ENCODE measurements at places on chromosomes 5 and 9.
A peak's percentile ranks its signal among the peaks of the same experiment; 100 is the strongest.

DNA sequence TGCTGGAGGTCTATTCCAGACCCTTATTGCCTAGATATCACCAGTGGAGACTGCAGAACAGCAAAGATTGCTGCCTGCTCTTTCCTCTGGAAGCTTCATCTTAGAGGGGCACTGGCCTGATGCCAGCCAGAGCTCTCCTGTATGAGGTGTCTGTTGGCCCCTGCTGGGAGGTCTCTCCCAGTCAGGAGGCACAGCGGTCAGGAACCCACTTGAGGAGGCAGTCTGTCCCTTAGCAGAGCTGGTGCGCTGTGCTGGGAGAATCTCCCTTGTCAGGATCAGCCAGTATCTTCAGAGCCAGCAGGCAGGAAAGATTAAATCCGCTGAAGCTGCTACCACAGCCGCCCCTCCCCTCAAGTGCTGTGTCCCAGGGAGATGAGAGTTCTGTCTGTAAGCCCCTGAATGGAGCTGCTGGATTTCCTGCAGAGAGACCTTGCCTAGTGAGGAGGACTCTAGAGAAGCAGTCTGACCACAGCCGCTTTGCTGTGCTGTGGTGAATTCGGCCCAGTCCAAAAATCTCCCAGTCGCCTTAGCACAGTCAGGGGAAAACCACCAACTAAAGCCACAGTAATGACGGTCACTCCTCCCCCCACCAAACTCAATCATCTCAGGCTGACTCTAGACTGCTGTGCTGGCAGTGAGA, 124.1 kb downstream of the JAKMIP2 start:
- DNase-seq, result no peak

- no peak for DNase-seq
Observed at GRCh38 chr5:72702881-72703434, 113.5 kb upstream of the TNPO1 start.

- DNase-seq, result no peak
Observed at GRCh38 chr5:124678468-124678867, 68.0 kb downstream of the ZNF608 start.

GRCh38 chr5:130032807-130033206, 128.5 kb downstream of the CHSY3 start:
- DNase-seq, result peak; percentile 11

DNA sequence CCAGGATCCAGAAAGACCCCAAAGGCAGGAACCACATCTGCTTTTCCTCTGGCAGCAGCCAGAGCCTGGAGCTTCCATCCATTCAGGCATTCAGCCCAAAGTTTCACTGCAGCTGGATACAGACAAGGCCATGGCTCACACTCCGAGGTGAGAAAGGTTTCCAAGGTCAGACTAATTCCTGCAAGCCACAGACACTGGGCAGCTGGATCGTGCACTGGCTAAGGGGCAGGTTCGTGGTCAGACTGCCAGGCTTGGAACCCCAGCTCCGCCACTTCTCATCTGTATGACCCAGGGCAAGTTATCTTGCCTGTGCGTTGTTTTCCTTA, 36.9 kb downstream of the SPOCK1 start:
- DNase-seq, result no peak

DNA sequence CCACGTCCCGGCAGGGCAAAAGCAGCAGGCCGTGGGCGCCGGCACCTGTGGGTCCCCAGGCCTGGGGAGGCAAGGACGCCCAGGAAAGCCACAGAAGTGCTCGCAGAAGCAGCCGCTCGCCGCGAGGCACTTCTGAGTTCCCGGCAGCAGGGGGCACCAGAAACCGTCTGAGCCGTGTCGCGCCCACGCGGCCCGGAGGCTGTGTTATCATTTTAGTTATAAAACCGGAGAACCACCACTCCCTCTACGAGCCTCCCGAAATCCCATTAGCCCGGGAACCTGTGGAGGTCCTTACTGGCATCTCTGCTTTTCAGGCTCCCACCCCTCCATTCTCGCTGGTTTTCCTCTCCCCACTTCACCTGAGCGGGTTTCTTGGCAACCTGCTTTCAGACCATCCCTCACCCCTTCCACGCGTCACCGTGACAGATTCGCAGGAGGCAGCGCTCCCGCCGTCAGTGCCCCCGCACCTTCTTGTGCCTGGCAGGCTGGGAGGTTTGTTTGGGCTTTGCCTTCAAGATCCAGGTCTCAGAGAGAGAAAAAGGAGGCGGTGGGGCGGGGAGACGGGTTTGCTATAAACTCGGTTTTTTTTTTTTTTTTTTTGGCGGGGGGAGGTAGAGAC, 2.3 kb downstream of the GDNF start:
- peak; percentile 45 for DNase-seq

DNA sequence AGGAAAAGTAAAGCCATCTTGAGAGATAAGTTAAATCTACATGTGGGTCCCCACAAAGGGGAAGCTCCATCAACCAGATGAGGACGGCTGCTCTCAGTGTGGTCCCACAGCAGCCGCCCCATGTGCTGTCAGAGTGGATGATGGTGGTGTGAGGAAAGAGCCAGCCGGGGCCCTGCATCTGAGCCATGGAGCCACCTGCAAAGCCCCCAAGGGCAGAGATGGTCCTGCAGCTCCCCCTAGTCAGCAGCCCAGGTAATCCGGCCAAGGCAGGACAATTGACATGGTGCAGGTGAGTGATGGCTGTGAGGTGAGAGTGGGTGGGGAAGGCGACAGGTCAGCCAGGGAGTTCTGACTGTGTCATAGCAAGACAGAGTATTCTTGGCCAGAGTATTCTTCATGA, 458.8 kb downstream of the ICE1 start:
- no peak for DNase-seq

GRCh38 chr5:37836592-37837413, 3.0 kb downstream of the GDNF start:
- DNase-seq, result no peak

All from amygdala (tissue), 56 donors.